CD4-positive, alpha-beta T cell treated with Interleukin-17A for 4 hours (primary cell): ENCODE measurements at places on chromosomes 11 and 22.
A peak's percentile ranks its signal among the peaks of the same experiment; 100 is the strongest.

DNA sequence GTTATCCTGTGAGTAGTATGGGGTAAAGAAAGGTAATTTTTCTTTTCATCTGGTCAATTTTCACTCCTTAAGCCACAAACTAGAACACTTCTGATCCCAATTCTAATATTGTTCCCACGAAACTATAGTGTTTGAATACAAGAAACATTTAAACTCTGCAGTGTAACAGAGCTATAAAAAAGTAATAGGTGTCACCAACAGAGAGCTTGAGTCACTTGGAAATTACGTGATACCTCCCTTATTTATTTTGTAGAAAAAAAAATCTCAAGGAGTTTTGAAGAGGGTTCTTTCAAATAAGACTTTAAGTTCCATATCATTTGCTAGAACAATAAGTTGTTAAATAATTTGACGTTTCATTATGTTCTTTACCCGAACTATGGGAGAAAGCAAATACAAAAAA lies 959.4 kb downstream of the JRKL start:
- DNase-seq = no peak

DNA sequence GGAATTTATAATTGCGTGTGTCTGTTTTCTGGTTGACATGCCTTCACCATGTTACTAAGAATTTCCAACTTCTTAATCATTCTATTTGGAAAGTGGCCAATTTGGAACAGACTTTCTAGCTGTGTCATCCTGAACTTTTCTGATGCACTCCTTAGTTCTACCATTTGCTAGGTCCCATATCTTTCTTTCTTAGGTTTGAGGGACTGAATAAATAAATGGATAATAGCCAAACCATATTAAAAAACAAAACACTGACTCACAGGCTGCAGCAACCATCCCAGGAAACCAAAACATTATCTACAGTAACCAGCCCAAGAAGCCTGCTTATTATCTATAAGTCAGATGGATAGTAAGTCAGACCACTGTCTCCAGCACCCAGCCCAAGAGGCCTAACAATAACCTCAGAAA lies 57.5 kb upstream of the PLET1 start:
- DNase-seq = no peak

DNA sequence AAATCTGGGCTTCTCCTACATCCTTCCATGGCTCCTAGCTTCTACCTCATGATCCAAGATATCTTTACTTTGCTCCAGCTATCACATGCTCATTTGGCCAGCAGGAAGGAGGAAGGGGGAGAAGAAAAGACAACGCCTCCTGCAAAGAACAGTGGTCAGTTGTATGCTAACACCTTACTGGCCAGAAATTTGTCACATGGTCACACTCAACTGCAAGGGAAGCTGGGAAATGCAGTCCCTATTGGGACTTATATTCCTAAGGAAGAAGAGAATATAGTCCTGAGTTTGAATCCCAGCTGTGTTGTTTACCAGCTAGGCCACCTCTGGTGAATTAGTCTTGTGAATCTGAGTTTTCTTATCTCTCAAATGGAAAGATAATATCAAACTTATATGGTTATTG lies 272.0 kb downstream of the BLID start:
- DNase-seq = no peak

GRCh38 chr11:106503901-106504300 lies 426.4 kb downstream of the AASDHPPT start:
- no peak for DNase-seq

- no peak for DNase-seq
Measured at GRCh38 chr11:75792127-75792731, 22.8 kb upstream of the UVRAG start.

DNA sequence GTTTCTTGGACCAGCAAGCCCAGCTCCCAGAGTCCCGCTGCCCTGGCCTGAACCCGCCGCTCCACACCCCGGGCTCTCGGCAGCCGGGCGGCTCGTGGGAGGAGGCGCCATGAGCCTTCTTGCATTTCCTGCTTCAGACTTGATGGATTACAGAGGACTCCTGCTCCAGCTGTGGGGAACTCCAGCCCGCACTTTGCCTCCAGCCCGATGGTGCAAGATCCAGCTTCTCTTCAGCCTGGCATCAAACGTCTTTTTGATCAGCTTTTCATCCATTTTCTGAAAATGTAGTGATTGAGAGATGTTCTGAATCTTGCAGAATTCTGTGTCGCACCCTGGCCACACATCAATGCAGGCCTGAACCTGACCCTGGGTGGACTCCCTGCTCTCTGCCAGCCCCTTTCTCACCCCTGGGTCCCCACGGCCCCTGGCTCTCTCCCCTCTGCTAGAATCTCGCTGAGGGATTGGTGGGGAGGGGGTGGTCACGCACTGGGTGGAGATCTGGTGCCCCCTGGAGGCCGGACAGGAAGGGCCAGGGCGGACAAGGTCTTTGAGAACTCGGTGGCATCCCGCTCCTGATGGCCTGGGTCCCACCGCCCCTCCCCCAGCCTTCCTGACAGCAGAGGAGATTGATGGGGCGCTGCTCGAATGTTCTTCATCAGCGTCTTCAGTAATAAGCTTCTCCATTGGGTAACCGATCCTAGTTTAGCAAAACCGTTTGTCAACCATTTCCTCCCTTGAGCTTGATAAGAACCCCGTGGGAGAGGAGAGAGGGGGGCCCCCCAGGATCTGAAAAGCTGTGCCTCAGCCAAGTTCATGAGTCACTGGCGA lies 12.1 kb upstream of the NFAM1 start:
- DNase-seq = peak; percentile 82

DNA sequence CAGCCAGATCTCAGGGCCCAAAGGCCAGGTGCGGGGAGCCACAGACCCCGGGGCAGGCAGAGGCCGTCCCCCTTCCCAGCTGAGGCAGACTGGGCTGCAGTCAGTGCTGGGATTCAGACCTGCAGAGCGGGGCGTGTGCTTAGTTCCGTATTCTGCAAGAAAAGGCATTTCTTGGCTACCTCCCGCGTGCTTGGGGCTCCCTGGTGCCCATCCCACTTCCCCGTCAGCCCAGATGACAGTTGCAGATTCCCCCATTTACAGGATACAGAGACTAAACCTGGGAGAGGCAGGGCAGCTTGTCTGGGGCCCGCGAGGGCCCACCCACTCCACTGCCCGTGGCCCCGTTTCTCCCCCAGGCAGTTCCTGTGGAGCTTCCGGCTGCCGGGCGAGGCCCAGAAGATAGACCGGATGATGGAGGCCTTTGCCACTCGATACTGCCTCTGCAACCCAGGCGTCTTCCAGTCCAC lies 18.3 kb downstream of the CYTH4 start:
- DNase-seq = peak; percentile 71

GRCh38 chr22:48744283-48744641 lies 1083.4 kb downstream of the BRD1 start:
- no peak for DNase-seq

- no peak for DNase-seq
Measured at GRCh38 chr22:38863531-38864131, 8.4 kb downstream of the CBX6 start.

DNA sequence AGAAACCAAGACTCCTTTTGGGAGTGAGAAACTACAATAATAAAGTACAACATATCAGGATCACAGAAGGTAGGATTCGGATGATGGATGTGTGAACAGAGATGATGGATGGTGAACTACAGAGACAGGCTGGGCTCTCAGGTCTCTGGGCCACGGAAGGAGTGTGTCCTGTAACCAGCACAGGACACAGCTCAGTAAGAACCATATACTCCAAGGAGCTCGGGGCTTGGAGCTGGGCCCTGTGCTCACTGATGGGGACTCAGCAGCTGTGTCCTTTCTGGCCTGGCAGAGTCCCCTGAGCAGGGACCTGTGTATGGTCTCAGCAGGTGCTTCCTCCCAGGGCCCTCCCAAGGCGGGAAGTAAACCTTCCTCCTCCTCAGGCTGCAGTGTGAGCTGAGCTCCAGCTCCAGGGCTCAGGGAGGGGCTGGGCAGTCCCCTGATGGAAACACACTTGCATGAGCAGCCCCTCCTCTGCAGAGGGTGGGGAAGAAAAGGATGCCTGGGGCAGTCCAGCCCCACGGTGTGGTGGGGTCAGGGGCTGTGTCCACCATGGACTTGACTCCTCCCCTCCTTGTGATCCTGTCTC lies 39.8 kb upstream of the TOP3B start:
- no peak for DNase-seq

DNA sequence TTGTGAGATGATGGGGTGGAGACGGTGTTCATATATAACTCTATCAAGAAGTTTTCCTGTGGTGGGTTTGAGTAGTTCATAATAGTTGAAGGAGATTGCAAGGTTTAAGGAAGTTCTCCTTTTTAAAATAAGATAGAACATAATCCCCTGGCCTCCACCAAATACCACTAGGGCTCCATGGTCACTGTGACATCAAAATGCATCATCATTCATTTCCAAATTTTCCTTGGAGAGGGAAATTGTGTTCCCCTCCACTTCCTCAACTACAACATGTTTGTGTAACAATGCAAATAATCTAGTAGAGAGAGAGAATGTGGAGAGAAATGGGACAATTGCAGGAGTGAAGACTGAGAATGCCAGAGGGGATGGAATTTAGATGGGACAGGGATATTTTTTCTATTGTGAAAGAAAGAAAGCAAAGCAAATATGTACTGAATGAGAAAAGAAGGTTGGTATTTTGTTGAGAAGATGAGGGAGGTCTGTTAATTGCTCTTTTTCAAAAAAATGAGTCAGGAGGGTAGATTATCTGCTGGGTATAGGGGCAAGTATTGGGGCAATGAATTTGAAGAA lies 33.4 kb upstream of the ZBED5 start:
- DNase-seq = no peak

DNA sequence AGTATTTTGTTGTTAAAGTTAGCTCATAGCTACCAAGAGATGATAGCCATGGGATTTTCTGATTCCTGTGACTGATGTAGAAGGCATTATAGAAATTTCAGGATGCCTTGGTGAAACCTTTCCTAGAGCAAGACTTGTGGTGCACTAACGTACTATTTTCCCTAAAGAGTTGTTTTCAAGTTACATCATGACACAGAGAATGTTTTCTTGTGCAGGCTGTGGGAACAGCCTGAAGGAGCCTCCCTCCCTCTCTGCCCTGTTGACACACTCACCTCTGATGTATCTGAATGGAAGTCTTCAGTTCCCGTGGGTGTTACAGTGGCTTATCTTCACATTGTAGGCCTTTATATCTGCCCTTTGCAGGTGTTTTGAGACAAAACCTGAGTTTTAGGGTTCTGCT lies 121.6 kb downstream of the LDLRAD3 start:
- DNase-seq = no peak

DNA sequence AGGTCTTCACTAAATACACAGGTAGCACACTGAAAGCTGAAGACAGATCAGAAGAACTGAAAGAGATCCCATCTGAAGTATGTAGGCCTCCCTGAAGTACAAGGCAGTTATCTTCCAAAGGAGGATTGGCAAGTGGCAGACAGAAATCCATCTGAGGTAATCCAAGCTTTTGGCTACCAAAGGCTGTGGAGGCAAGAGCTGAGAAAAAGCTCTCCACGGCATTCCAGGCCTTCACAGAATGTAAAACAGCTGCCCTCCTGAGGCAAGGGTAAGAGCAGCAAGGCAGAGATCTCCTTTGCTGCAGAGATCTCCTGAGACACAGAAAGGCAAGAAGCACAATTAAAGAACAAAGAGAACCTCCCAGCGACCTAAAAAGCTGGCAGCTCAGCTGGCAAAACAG lies 19.1 kb downstream of the PIK3C2A start:
- no peak for DNase-seq

DNA sequence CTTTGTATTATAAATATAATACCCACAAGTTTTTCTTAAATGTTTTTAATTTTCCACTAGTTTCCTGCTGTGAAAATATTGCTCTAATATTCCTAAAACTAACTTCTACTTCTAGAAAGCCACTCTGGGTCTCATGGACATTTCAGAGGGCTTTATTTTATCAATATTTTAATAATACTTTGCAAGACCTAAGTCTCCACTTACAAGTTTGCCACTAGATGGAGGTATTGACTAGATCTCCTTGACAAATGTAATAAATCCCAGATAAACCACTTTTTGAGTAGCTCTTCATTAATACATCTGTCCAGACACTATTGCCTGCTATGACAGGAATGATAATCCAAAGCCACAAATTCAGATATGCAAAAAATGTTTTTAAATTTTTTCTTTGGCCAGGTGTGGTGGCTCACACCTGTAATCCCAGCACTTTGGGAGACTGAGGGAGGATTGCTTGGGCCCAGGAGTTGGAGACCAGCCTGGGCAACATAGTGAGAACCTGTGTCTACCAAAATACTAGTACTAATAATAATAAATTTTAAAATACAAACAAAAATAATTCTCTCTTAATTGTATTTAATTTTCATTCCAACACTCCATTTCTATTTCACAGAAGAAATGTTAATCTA lies 3.5 kb upstream of the ACAT1 start:
- DNase-seq = no peak

- no peak for DNase-seq
Measured at GRCh38 chr11:100581318-100581717, 105.8 kb upstream of the ARHGAP42 start.

DNA sequence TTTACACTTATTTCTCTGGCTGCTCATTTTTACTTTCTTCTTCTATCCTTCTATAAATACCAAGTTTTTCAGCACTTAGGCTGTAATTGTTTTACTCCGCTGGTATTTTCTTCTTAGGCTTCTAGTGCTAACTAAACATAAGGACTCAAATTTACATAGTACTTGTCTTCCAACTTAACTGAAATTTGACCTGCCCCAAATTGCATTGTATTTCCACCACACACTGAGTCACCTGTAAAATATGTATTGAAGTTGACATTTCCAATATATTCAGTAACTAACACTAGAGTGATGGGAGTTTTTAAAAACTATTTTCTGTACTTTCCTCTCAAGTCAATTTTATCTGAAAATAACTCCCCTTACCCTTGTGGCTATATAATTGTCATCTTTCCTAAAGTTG lies 1794.1 kb upstream of the RAG2 start:
- DNase-seq = no peak

DNA sequence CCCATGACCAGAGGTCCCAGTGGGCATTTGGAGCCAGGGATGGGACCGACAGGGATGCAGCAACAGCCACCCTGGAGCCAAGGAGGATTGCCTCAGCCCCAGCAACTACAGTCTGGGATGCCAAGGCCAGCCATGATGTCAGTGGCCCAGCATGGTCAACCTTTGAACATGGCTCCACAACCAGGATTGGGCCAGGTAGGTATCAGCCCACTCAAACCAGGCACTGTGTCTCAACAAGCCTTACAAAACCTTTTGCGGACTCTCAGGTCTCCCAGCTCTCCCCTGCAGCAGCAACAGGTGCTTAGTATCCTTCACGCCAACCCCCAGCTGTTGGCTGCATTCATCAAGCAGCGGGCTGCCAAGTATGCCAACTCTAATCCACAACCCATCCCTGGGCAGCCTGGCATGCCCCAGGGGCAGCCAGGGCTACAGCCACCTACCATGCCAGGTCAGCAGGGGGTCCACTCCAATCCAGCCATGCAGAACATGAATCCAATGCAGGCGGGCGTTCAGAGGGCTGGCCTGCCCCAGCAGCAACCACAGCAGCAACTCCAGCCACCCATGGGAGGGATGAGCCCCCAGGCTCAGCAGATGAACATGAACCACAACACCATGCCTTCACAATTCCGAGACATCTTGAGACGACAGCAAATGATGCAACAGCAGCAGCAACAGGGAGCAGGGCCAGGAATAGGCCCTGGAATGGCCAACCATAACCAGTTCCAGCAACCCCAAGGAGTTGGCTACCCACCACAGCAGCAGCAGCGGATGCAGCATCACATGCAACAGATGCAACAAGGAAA lies 27.3 kb upstream of the L3MBTL2 start:
- no peak for DNase-seq
